ENCODE measurements at places on chromosomes 16 and 17.

- DNase-seq, result no peak
Observed at GRCh38 chr17:74641958-74642298, 18.4 kb upstream of the CD300E start.

GRCh38 chr16:66984892-66985311 is 3.5 kb upstream of the CES4A start:
- peak; percentile 72 for DNase-seq

GRCh38 chr16:4914528-4915225 is 22.3 kb downstream of the PPL start:
- no peak for DNase-seq

- no peak for DNase-seq
Observed at GRCh38 chr16:78762222-78762621, 662.8 kb downstream of the WWOX start.

DNA sequence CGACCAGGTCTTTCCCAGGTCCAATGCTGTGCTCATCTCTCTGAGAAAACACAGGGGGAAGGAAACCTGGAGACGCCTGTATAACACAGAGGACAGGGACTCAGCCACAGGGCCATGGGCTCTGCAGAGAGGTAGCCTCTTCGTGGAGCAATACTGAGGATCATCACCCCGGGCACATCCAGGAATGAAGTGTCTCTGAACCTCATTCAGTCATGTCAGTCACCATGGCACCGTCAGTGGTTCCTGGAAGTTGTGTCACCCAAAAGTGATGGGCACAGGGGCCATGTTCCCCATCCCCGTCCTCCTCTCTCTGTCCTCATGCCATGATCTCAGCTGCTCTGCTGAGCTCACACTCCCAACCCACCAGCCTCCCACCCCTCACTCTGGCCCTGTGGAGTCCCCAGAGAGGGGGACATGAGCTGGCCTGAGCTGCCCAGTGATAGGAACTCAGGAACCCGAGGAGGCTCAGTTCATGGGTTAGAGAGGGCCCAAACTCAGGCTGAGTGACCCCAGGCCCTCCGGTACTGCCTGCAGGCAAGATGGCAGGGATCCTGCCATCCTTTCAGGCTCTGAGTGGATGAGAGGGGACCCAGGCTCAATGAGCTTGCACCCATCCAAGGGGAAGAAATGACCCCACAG is 53.4 kb downstream of the PITPNM3 start:
- no peak for DNase-seq

DNA sequence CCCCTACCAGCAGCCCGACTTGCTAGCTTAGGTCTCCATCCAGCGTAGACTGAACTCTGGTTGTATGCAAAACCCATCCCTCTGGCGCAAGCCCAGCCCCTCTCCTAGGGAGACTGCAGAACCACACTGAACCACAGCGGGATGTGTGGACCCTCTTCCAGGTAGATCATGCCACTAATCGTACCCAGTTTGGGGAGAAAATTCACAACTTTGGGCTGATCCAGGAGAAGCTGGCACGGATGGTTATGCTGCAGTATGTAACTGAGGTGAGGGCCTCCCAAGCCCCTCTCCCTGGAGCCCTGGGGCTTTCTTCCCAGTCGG is 3.2 kb downstream of the ACADVL start:
- DNase-seq, result no peak

GRCh38 chr16:23521037-23521743 is 10.9 kb upstream of the GGA2 start:
- no peak for DNase-seq

DNA sequence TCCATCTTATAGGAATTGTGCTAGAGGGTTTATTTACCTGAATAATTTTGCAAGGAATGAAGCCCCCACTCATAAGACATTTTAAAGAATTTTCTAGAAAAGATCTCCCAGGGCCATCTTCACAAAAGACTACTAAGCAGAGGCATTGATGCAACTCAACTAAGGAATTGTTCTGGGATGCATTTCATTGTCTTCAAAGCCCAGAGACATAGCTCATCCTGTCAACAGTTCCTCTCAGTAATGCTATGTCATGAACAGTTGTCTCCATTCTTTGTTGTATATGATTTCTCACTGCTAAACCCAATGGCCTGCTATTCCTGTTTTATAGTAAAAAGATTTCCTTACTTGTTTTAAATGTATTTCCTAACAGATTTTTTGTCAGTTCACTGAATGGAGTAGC is 136.8 kb upstream of the RBL2 start:
- no peak for DNase-seq

DNA sequence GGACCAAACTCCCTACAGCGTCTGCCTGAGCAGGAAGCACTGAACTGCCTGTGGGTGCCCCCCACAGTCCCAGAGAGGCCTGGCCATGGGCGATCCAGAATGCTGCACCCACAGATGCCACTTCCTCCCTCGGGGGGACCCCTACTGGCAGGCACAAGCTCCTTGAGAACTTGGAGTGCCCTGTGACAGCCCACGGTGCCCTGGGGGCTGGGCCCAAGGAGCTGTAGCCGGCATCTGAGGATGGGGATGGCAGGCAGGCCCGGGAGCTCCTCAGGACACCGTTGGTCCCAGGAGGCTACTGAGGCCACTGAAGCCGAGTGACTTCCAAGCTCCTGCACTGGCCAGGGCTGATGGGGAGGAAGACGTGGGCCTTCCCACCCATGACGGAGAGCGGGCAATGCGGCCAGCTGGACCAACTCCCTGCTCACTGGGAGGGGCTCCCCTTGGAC is 15.1 kb upstream of the RASD1 start:
- DNase-seq, result no peak

GRCh38 chr17:18323007-18323406 is 7.9 kb downstream of the SMCR8 start:
- DNase-seq, result no peak

- no peak for DNase-seq
Observed at GRCh38 chr16:87390641-87391323, 1.4 kb upstream of the MAP1LC3B start.

DNA sequence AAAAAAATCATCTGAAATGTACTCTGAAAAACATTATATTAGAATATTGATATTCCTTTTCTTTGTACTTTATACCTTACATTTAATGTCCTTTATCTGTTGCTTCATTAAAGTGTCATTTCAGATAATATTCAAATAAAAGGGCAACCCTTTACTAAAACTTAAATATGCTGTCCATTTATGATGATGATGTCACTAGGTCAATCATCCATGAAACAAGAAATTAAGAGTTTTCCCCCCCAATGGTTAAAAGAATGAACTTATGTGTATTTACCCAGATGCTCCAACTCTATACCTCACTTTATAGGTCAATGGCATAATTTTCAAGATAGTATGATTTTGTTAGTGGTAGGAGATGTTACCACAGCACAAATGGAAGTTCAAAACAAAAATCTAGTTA is 15.3 kb downstream of the APPBP2 start:
- DNase-seq, result no peak

DNA sequence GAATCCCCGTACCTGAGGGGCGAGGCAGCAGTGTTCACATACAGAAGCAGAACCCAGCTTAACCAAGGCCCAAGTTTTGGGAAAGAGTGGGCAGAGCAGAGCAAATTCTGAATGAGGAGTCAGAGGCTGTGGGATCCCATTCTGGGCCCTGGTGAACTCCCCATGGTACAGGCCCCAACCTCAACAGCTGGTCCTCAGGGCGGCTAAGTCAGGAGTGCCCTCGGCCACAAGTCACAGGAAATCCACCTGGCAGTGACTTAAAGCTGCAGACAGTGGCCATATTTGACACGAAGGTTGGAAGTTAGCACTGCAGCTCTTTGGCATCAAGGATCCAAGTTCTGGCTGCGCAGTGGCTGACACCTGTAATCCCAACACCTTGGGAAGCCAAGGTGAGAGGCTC is 237.1 kb downstream of the PARN start:
- no peak for DNase-seq

DNA sequence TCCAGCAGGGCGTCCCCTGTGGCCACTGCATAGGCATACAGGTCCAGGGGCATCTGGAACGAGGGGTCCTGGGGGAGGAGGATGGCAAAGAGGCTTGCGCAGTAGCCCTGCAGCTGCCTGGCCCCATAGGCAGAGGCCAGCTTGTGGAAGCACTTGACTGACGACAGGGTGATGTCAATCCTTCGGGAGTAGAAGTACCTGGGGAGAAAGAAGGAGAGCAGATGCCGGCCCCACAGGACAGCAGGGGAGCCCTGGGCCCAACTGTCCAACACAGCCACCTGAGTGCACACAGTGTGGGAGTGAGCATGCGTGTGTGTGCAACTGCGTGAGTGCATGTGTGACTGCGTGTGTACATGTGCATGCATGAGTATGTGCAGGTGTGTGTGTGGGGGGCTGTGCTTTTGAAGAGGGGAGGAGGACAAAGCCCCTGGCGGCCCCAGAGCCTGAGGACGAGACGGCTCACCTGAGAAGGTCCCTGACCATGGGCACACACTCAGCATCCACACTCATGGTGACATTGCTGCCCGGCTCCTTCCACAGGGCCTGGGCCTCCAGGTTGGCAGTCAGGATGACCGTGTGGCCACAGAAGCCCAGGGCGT is 7.1 kb downstream of the LGALS3BP start:
- no peak for DNase-seq

DNA sequence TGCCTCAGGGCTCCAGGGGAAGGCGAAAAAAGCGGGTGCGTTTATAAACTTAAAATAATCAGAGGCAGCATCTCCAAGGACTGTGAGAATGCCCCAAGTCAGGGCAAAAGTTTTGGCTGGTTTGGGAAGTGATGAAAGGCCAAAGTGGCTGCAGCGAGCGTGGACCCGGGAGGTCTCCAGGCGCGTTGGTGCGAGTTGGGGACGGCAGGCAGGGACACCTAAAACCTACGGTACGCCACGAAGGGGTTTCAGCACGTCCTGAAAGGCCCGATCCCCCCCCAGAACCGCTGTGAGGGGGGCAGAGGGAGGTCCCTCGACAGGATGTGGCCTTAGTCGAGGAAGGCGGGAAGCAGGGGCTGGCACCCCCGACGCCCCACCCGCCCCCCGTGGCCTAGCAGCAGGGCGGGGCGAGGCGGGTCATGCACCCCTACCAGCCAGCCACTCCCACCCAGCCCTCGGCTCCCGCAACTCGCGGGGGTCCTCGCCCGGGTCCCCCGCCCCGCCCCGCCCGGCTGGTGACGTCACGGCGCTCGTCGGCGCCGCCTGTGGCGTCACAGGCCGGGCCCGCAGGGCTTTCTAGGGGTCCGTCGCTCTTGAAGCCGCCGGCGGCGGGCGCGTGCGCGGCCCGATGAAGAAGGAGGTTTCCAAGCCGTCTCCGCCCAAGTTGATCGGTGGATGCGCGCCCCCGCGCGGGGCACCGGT is at the start of gene MYCBPAP:
Gene MYCBPAP, plus strand, starts transcription at position 569 of the 702 bp plus-strand sequence. CDS start 236 bp downstream, outside the sequence.
- DNase-seq, result peak; percentile 80

GRCh38 chr17:34291721-34292348 is 6.3 kb downstream of the CCL11 start:
- no peak for DNase-seq

DNA sequence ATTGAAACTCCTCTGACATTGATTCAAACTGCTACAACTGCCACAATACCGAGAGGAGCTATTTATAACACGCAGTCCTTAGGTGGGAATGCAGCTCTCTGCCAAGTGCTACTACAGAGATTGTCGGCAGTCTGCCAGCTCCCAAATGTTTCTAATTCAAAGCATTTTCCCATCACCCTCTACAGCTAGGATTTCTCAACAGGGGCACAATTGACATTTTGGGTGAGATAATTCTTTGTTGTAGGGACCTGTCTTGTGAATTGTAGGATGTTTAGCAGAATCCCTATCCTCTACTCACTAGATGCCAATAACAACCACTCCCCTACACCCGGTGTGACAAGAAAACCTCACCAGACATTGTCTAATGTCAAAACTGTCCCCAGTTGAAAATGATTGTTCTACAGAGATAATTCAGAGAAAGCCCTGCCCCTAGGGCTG is 7.8 kb upstream of the N4BP1 start:
- DNase-seq, result no peak

- DNase-seq, result no peak
Observed at GRCh38 chr17:11768106-11768505, 169.8 kb downstream of the DNAH9 start.

- peak; percentile 61 for DNase-seq
Observed at GRCh38 chr17:57085448-57086068, 512 bp downstream of the AKAP1 start.

- DNase-seq, result no peak
Observed at GRCh38 chr17:77827511-77827910, 131.0 kb upstream of the TNRC6C start.

DNA sequence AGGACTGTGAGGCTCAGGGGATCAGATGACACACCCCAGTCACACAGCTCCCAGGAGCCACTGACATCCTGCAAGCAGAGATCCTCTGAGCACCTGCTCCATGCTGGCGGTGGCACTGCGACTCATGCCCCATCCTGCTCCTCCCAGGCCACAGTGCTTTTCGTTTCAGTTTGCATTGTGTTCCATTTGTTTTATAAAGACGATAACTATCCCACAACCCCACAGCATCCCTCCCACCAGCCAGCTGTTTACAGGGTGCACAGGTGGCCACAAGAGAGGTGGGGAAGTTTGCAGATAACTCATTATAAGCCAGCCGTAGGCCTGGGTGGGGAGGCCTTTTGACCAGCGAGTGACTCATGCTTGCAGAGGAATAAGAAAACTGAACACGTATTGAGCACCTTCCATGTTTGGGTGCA is 28.2 kb downstream of the BCO1 start:
- DNase-seq, result no peak

- no peak for DNase-seq
Observed at GRCh38 chr17:40431231-40431602, 12.0 kb upstream of the IGFBP4 start.

DNA sequence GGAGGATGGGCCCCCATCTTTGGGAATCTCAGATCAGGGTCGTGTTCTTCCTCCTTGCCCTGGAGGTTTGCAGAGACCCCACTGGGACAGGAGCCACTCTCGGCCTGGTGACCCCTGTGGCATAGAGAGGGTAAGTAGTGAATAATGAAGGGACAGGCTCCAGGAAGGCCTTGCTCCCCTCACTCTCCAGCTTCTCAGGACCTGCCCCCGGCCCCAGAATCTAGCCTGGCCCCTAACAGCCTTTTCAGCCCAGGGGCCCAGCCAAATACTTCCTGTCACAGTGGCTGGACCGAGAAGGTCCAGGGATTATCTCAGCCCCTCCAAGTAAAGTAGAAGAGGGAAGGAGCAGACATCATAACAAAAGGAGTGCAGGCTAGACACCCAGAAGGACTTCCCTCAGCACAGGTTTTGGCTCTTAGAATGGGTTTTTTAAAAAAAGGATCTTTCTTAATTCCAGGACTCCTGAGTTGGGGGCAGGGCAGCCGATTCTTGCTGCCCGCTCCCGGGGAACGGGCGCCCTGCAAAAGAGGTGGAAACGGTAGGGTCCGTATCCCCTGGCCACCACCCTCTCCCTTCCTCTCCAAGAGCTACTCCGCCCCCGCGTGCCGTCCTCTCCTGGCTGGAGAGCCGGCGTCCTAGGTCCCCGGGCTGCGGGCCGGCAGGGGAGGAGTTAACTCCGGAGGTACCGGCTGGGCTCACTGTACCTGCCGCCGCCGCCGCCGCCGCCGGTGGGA is 559 bp upstream of the NXPH3 start:
- no peak for DNase-seq

Measured in stimulated activated CD4-positive, alpha-beta T cell treated with anti-CD3 and anti-CD28 coated beads, Interleukin-4, amount 100 ng/mL, for 24 hours (primary cell).